ENCODE measurements at places on chromosomes 4 and X. TPM values are rescaled to one million over a fixed set of nuclear protein-coding genes. Genes with fewer than 3 reads are reported as not detected.

TRIM60 gene
- not detected for total RNA-seq

SMR3B gene
- not detected for total RNA-seq

GRCh38 chrX:153628129-153628528 is 18.9 kb upstream of the DUSP9 start:
- no peak for DNase-seq

DNA sequence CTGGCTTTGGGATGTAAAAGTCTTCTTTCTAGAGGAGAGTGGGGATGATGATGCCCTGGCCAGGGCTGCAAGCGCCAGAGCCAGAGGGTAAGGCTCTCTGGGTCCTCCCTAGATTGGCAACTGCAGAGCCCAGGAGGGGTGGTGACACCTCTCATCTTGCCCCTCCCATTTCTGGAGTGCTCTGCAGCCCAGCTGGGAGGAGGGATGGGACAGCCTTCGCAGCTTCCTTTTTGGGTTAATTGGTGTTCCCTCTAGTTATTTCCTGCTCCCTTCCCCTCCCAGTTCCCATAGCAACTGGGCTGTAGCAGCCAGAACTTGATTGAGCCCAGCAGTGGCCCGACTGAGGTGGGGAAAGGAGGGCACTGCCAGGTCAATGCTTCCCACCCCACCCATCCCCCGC is 19.2 kb downstream of the NALF2 start:
- DNase-seq: no peak

GRCh38 chr4:161222889-161223288 is 940.9 kb downstream of the FSTL5 start:
- DNase-seq: no peak

GRCh38 chr4:141789716-141790115 is 153.3 kb downstream of the IL15 start:
- DNase-seq: no peak

All from activated naive CD8-positive, alpha-beta T cell treated with anti-CD3 and anti-CD28 coated beads, Interleukin-2, amount 10 ng/mL, durations not matched to agents 7 days and 5 days (primary cell).